Mucosa of gallbladder (tissue), 1 donor: ENCODE measurements at places on chromosomes 4 and X. TPM values are rescaled to one million over a fixed set of nuclear protein-coding genes. Genes with fewer than 3 reads are reported as not detected.

DNA sequence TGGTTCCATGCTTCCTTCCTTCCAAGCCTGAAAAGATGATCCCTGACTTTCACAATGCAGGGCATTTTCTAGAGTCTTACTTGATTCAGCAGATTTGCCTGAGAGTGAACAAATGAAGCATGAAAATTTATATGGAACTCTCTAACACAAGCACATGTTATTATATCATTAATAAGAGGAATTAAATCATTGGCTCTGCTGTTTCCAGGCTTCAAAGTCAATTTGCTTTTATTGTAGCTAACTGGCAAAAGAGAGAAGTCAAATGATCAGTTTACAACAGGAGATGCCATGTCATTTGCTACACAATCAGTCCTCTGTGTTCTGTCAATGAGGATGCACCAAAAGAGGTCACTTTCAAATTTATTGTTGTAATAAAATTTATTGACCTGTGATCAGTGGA is 101.5 kb upstream of the UGT8 start:
- DNase-seq, result no peak

The CSAG1 gene
- not detected for total RNA-seq

The OTC gene
- 4.1 TPM for total RNA-seq

GRCh38 chr4:153154007-153154975 is 50.0 kb upstream of the TRIM2 start:
- peak; percentile 40 for DNase-seq

DNA sequence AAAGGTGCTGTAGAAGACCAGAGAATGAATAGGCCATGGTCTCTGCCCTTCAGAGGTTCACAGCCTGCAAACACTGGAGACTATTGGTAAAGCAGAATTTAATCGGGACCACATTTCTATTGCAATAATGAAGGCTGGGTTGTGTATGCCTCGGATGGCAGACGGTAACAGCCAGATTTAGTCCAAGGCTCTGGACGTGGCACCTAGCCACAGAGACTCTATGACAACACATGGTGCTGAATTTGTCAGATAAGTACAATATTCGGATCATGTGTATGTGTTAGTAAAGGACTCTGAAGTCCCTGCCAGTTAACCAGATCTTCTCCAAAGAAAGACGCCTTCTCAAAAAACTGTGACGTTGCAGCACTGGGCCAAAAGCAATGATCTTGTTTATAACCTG is 129.0 kb downstream of the DCTD start:
- no peak for DNase-seq

DNA sequence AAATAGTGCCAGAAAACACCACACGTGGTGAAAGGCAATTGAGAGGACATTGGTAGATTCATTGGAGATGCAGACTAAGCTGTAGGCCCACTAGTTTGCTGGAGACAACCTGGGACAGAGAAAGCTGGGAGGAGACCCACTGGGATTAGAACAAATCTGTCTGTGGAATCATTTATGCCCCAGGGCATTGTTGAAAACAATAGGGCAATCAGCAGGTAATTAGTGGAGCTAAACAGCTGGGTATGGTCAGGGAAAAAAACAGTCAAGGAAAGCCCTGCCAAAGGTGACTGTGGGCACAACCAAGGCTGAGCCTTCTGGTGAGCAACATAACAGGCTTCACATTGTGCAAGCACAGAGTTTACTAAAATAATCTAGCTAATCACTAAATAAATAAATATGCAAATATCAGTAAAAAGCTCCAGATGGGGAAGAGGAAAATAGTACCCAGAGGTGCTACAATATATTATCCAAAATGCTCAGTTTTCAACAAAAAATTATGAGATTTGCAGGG is 9.0 kb downstream of the TCEAL3 start:
- no peak for DNase-seq

GRCh38 chr4:91035276-91035675 is 908.1 kb downstream of the CCSER1 start:
- DNase-seq, result no peak
